ENCODE measurements at places on chromosomes 5 and 9.

- DNase-seq, result no peak
Observed at GRCh38 chr9:75683591-75683990, 206.9 kb upstream of the PCSK5 start.

- DNase-seq, result peak; percentile 45
Observed at GRCh38 chr5:6359555-6360322, 18.6 kb downstream of the MED10 start.

DNA sequence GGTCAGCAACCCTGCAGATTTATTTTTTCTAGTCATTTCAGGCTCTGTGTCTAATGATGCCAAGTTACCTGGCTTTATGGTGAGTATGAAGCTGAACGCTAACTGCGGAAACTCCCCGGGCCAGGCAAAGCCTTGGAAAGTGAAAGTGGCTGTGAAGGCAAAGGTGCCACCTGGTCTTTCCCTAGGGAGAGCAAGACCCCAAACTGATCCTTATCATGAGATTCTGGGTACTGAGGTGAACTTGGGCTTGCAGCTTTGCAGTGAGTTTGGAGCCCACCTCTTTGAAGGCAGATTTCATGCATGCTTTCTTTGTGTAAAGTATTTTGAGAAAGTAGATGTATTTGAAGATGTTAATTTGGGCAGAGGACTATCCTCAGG, 63.3 kb downstream of the CARTPT start:
- DNase-seq, result no peak

DNA sequence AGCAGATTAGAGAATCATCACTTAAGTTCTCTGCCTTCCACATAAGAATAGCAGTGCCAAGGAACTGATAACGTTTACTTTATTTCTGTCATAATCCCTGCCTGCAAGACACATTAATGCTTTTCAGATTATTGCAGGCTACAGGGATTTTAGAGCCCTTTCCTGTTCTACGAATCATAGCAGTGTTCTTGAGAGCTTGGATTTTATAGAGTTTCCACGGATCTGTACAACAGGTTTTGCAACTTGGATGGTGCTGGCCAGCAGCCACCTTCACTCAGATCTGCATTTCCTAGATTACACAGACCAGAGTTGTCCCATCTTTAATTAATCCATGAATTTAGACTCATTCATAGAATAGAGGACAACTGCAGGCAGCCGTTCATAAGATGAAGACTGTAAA, 38.1 kb downstream of the SLC12A2 start:
- DNase-seq, result no peak

DNA sequence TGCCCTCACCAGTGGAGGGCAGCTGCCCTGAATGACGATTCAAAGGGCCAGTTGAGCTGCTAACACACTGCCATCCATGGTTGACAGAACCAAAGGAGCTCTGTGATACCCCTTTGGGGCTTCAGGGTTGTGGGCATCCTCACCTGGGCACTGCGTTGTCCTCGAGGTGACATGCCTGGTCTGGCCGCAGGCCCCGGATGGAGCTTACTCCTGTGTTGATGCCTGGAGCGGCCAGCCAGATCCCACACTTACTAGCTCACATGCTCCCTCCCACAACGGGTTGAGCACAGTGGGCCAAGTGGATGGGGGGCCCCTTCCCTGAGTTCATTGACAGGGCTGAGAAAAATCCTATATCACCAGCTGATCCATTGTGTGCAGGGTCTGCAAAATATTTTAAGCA, 898.9 kb downstream of the TAF11L14 start:
- no peak for DNase-seq

DNA sequence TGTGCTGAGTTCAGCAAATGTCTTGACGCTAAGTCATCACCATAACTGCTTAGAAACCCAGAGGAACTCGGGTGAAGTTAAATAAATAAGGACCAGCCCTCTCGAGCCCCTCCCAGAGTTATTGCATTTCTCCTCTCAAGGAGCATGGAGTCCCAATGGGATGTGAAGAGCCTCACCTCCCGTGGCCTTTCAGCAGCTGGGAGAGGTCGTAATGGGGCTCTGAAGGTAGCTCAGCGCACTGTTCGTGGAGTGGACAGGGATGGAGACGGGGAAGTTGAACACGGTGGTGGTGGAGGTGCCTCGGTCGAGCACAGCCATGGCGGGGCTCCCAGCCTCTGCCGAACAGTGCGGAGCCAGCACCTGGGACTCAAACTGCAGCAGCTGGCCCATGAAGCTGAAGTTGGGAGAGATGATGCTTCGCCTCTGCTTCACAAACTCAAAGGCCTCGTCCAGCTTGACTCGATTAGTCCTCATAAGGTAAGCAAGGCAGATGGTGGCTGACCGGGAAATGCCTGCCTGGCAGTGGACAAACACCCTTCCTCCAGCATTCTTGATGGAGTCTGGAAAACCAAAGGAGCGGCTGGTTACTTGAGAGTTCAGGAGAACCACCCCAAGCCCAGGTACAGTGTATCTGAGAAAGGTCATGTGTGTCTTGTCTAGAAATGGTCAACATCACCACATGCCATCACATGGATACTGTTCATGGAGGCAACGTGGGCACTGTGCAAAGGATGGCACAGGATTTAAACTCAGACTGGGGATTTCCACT, 2.2 kb downstream of the DUSP1 start:
- DNase-seq, result no peak

DNA sequence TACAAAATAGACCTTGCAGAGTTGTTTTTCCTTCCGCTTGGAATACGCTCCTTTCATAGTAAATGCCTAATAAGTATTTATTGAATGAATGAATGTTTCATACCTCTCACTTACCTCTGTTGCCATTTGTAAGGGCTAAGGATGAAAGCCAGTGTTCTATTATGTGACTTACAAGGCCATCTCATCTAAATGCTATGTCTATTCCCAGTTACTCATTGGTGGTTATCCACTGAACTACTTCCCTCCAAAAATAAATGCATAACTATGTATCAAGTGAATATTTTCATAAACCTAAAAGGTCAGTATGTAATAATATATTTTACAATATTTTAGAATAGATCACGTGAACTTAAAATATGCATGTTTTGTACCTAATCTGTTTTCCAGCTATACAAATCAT, 670.5 kb upstream of the RGMB start:
- DNase-seq, result no peak

DNA sequence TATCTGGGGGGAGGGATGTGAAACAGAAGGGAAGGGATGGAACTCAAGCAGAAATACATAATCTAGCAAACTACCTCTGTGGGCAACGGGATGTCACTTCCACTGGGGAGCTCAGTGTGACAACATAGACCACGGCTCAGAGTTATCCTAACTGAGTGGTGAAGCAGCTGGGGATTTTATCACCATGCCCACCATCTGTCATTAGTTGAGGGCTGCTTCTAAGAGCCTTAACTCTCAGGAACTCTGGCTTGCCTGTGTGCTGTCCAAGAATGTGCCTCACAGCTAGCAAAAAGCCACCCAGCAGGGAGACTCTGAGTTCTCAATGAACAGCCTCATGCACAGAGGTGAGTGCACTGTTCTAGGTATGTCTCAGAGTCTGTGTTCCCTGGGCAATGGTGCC, 90.6 kb upstream of the CXCL14 start:
- DNase-seq, result peak; percentile 12

- DNase-seq, result no peak
Observed at GRCh38 chr9:88697764-88698432, 162.9 kb downstream of the NXNL2 start.

- peak; percentile 66 for DNase-seq
Observed at GRCh38 chr5:95728494-95729114, 2.5 kb upstream of the RHOBTB3 start.

GRCh38 chr9:122370869-122371755, at the start of gene PTGS1:
PTGS1 (plus strand) TSS chr9:122371024; CDS start chr9:122371085, 61 bp downstream.
- peak; percentile 93 for DNase-seq

DNA sequence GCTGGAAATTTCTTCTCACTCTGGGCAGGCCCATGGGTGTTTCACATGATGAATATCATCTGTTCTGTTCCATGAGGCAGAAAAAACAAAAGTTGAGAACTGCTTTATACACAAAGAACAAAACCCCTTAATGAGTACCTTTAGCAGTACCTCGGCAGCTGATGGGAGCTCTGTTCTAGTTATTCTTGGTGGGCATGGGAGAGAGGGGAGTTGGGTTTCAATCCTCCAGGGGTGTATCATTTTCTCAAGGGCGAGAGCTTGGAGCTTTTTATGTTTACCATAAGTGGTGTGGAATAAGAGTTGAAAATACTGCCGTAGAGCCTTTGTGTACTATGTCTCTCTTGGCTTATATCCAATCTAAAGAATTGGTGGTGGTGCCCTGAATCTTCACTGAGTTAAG, 103.3 kb upstream of the ZNF608 start:
- no peak for DNase-seq

DNA sequence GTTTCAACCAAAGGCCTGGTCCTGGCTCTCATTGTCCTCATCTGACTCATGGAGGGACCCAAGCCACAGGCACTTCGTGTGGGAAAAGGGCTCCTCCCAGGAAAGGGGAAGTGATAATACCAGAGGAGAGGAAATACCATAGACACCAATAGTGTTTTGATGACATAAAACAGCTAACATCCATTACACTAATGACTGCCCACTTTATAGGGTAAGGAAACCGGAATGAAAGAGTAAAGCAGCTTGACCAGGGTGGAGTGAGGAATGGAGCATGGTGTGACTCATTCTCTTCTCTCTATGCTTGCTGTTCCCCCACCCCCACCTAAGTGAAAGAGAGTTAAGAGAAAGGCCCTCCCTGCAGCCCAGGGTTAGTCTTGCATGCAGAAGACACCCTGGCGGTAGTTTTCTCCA, 67.4 kb upstream of the HRH2 start:
- no peak for DNase-seq

DNA sequence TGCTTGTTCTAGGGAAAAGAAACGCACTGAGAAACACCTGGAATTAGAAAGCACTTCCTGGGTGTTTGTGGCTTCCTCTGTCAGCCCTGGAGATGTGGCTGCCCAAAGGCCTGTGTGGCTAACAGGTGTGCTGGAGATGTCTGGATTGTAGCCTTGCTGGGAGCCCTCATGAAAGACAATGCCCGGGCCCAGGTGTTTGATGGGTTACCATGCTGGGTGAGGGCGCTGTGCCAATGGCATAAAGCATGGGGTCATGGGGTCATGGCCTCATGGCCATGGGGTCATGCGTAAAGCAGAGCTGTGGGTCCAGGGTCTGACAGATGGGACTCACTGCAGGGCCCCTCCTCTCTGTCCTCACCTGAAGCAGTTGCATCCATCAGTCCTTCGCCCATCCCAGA, 21.6 kb downstream of the ANKRD33B start:
- DNase-seq, result no peak

DNA sequence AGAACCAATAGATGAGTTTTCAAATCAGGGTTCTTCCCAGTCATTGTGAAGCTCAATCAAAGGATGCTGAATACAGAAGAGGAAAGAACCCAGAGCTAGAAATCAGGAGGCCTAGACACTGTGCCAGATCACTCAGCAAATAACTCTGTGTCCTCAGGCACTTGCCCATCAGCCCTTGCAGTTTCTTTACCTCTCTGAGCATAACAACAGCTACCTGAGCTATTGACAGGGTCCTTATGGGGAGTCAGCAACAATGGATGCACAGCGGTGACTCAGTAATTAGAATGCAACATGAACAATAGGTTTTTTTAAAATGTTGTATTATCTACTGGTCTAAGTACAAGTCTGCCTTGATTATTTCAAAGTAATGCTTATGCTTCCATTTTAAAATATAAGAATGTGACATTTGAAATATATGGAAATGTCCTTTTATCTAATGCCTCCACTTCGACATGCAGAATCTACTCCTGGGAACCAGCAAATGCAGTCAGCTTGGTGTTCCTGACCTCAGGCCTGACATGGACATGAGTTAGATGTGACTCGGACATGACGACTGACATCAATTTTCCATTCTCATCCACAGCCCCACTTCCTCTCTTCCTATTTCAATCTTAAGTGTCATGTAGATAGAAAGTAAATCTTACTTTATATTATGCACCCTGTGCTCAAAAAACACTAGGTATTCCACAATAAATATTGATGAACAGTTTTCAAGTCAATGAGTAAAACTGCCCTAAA, 155.0 kb downstream of the TLE1 start:
- DNase-seq, result no peak
